ENCODE measurements at places on chromosomes 3 and 15.

DNA sequence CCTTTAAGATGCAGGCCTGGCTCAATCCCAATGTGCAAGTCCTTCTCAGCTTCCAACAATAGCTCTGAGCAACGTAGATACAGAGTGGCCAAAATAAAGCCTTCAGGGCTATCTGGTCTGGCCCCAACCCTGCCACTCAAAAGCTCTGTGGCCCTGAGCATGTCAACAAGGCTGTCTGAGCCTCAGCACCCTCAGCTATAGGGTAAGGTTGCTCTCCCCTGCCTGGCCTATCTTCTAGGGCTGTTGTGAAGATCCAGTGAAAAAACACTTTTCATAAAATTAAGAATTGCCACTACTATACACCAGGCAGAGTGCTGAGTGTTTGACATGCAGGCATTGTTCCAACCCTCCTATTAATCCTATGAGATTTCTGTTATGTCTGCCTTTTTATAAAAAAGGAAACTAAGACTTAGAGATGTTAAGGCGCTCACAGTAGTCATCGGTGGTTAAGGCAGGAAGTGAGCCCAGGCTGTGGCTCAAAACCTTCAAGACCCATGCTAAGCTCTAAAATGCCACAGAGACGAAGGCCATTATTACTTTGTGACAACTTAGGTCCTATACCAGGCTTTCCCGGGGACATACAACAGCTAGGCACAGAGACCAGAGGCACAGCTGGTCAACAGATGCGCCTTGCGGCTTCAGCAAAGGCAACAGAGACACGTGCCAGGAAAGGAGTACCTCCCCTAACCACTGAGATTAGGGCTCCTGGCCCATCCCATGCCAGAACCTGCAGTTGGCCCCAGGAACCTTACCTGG, 5.1 kb downstream of the POLG start:
- no peak for DNase-seq

DNA sequence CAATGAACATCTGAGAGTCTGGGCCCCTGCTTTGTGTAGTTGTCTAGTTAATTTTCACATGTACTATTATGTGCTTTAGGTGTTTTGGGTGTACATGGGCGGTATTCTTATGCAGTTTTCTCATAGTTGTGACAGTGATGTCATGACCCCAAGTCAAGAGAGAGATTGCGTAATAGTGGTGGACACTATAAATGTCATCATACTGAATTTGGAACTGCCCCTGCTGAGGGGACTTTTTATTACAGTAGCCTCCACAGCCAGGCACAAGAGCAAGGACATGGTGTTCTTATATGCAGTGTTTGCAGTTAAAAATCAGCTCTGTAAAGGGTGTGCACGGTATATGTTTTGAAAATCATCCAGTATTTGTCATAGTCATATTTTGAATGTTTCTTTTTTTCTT, 29.5 kb downstream of the ABHD2 start:
- DNase-seq = no peak

GRCh38 chr15:56871185-56871584, 47.3 kb upstream of the TCF12 start:
- DNase-seq = no peak

- DNase-seq = no peak
These were observed 95.7 kb downstream of the DUT start for GRCh38 chr15:48426941-48427340.

GRCh38 chr3:128356822-128357221, 109.9 kb downstream of the DNAJB8 start:
- DNase-seq = no peak

DNA sequence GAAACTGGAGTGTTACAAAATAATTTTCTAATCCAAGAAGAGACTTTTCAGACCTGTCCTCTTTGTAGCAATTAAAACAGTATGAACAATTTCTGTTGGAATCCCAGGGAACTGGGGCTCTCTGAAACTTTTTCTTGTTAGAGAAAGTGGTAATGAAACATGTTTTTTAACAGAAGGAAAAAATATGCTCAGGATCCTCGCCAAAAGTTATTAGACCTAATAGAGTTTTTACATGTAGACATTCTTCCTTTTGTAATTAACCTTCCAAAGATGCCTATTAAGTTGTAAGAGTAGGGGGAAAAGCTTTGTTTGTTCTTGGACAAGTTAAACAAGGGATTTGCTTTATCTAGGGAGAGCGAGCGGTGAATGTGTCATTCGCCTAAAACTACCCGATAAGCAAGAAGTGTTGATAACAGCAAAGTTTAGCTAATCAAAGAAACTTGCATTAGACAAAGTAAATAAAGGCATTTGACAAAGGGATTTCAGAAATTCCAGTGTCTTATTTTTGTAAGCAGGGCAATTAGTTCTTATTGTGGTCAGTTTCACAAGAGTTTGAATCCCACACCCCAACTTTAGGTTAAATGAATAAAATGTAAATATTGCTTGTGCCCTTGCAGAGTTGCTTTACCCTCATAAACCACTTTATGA, 2.3 kb downstream of the RARB start:
- no peak for DNase-seq

DNA sequence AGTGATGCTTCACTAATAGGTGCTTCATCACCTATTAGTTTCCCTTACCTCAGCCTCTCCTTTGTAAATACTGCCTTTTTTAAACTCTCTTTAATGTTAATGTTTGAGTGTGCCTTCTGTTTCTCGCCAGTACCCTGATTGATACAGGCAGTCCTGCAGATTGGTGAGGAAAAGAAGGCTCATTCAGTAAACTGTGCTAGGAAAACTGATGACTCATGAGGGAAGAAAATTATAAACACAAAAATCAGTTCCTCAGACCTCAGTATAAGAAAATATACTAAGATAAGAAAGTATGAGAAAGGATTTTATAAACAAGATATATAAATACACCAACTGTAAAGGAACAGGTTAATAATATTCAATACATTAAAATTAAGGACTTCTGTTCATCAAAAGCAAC, 54.8 kb upstream of the OXTR start:
- DNase-seq = no peak

GRCh38 chr3:33438284-33438668, 1.9 kb downstream of the UBP1 start:
- DNase-seq = no peak

GRCh38 chr3:44999782-45000181, 23.7 kb downstream of the EXOSC7 start:
- no peak for DNase-seq

DNA sequence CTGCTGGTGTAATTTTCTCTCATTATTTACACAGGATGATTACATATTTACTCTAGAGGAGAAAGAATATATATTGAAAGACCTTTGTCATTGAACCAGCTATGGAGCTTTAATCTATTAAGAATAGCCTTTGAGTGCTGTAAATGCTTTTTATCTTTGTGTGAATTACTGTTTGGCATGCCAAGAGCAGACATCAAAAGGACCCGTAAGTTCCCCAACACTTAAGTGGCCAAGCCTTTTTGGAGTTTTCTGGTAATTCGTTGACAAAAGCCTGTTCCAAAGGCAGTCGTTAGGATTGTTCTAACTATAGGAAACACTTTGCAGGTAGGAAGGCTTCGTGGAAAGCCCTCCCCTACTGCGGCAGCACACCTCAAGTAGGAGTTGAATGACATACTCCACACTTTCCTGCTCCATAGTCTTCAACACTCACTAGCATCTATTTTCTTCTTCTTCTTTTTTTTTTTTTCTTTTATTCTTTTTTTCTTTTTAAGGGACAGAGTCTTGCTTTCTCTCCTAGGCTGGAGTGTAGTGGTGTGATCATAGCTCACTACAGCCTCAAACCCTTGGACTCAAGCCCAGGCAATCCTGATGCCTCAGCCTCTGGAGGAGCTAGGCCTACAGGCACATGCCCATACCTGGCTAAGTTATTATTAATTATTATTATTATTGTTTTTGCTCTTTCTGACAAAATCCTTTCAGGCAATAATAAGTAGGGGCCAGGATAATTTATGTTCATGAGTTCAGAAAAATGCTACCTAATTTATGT, 98.6 kb downstream of the SUCNR1 start:
- DNase-seq = no peak
